Mesenchymal stem cell (in vitro differentiated cells and primary cell): ENCODE measurements at places on chromosomes 12 and 14.

DNA sequence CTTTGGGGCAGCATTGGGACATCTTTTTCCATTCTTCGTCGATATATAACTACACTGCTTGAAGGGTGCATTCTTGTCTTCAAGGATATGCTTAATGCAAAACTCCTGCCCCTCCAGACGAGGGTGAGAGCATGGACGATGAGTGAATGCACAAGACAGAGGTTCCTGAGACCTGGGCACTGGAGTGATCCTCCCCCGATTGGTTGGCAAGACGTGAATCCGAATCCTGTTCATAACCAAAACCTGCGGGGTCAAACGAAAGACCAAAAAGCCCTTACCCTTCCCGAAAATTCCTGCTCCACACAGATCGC lies 684 bp downstream of the KANSL2 start:
- no peaks in the 10 kb centered on the region for H3K27me3 ChIP-seq
- H3K4me3 ChIP-seq: peak overlapping the region; percentile 88
- peaks cover 12% of the 10 kb centered on the region for H3K4me1 ChIP-seq
- no peak overlapping the region for H3K27ac ChIP-seq
- peaks cover 2% of the 10 kb centered on the region for H3K36me3 ChIP-seq

- H3K27me3 ChIP-seq: no peaks in the 10 kb centered on the region
- DNase-seq: peak; percentile 63
- H3K4me3 ChIP-seq: no peak overlapping the region
- peak overlapping the region; percentile 98 for H3K27ac ChIP-seq
Observed at GRCh38 chr12:26630546-26631027, 202.4 kb downstream of the ITPR2 start.

- no peak overlapping the region for H3K4me3 ChIP-seq
- DNase-seq: no peak
- no peak overlapping the region for H3K27ac ChIP-seq
- no peaks in the 10 kb centered on the region for H3K4me1 ChIP-seq
- no peaks in the 10 kb centered on the region for H3K27me3 ChIP-seq
Observed at GRCh38 chr14:54120260-54120659, 163.6 kb upstream of the BMP4 start.

DNA sequence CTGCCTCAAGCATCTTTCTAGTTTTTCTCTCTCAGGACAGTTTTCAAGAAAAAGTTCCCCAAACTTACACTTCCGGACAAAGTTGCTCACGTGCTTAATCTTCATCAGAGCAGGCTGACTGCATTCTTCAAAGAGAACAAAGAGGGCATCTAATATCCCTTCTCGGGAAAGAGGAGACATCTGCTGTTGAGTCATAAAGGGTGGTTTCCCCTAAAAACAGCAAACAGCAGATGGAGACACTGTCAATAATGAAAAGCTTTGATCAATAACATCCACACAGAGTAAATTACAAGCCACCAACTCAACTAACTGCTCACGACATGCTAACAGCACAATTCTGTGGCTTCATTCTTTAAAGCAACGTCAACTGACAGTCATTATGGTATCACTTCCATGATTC lies 8.1 kb downstream of the CIT start:
- H3K27me3 ChIP-seq: no peaks in the 10 kb centered on the region
- DNase-seq: no peak
- H3K27ac ChIP-seq: no peak overlapping the region
- H3K36me3 ChIP-seq: no peaks in the 10 kb centered on the region
- H3K4me3 ChIP-seq: peak overlapping the region; percentile 1

DNA sequence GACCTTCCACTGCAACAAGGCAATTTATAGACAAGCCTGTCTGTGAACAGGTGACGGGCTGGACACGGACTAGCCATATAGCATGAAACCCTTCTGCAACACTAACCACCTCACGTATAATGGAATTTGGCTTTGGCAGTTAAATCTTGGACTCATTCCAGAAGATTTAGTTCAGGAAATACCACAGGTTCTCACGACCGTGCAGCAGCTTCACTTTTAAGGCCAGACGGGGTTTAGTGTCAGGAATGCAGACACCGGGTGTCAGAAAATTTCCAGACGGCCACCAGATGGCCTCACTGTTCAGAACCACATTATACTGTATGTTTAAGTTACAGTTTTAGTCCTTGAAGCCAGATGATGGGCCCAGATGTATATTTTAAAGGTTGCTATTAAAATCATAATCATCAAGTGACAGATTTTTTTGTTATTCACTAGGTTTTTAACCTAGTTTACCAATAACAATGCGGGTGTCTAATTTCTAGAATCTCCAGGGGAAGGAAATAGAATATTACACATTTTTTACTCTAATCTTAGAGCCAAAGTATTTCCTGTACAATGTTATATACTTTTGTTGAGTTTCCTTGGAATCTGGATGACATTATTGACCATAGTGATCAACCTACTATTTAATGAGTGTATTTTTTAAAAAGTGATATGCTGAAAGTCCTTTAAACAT lies 90.5 kb upstream of the TMPO start:
- no peaks in the 10 kb centered on the region for H3K36me3 ChIP-seq
- H3K4me3 ChIP-seq: no peak overlapping the region
- peak overlapping the region; percentile 70 for H3K27ac ChIP-seq
- H3K27me3 ChIP-seq: no peaks in the 10 kb centered on the region
- H3K4me1 ChIP-seq: peaks cover 17% of the 10 kb centered on the region

DNA sequence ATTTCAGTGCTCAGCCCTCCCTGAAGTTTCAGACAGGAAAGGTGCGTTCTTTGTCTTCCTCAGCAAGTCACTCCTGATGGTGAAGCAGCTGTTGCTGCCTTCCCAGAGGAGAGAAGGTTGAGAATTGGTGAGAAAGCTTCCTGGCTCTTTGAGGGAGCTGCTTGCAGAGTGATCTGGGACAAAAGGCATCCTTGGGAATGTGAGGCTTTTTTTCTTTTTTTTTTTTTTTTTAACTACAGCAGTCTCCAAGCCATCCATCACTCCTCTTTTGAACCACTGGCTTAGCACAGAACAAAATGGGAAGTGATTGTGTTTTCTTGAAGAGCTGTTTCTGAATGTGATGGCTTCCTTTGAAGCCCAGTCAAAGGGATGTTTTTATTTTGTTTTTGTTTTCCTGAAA lies 120.4 kb upstream of the LRIG3 start:
- H3K4me3 ChIP-seq: peak overlapping the region; percentile 52
- peaks cover 4% of the 10 kb centered on the region for H3K4me1 ChIP-seq
- H3K27me3 ChIP-seq: no peaks in the 10 kb centered on the region
- H3K36me3 ChIP-seq: no peaks in the 10 kb centered on the region

- H3K4me3 ChIP-seq: no peak overlapping the region
- H3K36me3 ChIP-seq: no peaks in the 10 kb centered on the region
- no peak for DNase-seq
- H3K4me1 ChIP-seq: no peaks in the 10 kb centered on the region
Observed at GRCh38 chr14:106343626-106344025, 817.2 kb downstream of the TMEM121 start.

DNA sequence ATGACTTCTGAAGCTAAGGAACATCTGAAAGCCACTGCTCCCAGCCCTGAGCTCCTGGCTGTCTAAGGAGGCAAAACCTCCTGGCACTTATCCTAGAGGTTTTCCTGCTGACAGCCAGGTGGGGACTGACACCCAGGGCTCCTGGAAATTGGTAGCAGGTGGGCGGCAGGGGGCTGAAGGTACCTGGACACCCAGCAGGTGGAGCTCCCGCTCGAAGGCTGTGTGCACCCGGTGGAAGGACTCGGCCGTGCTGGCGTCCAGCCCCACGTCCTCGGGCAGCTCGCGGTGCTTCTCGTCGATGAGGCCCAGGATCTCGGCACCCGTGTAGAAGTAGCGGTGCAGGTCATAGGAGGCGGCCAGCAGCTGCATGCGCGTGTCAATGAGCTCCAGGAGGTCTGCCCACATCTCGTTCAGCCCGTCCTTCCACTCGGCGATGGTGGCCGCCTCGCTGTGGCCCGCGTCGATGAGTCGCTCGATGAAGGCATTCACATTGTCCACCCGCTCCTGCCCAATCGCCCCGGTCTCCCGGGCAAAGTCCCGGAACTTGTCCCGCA lies 68.2 kb downstream of the PLEKHG3 start:
- H3K4me3 ChIP-seq: no peak overlapping the region
- no peak for DNase-seq
- peaks cover 64% of the 10 kb centered on the region for H3K27me3 ChIP-seq
- H3K36me3 ChIP-seq: peaks cover 6% of the 10 kb centered on the region

GRCh38 chr14:49946320-49947141 lies 53.6 kb downstream of the ARF6 start:
- H3K27me3 ChIP-seq: no peaks in the 10 kb centered on the region
- peak; percentile 69 for DNase-seq
- H3K27ac ChIP-seq: no peak overlapping the region
- peaks cover 8% of the 10 kb centered on the region for H3K4me1 ChIP-seq

DNA sequence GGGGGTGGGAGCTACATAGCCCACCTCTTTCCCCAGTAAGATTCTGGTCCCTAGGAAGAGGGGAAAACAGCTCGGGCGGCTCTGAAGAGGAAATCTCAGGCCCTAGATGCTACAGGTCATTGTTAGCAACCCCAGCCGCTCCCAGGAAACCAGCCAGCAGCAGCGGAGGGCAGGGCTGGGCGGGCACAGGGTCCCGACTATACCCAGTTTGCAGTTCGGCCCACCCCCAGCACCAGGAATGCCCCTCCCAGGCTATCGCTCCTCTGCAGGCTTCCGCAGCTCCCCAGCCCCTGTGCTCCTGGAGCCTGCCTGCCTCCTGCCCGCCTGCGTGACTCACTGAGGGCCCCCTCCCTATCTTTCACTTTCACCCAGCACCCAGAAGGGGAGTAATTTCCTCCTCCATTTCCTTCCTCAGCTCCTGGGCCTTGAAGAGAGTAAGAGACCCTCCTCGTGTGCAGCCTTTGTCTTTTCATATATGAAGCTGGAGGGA lies 27.2 kb upstream of the PNMA1 start:
- H3K27me3 ChIP-seq: no peaks in the 10 kb centered on the region
- H3K4me3 ChIP-seq: peak overlapping the region; percentile 62
- peak; percentile 87 for DNase-seq
- H3K36me3 ChIP-seq: peaks cover 49% of the 10 kb centered on the region

- no peaks in the 10 kb centered on the region for H3K27me3 ChIP-seq
- H3K4me1 ChIP-seq: peaks cover 6% of the 10 kb centered on the region
- peak; percentile 69 for DNase-seq
- no peak overlapping the region for H3K4me3 ChIP-seq
- H3K36me3 ChIP-seq: peaks cover 65% of the 10 kb centered on the region
Observed at GRCh38 chr12:132638541-132639408, 20.2 kb downstream of the P2RX2 start.

DNA sequence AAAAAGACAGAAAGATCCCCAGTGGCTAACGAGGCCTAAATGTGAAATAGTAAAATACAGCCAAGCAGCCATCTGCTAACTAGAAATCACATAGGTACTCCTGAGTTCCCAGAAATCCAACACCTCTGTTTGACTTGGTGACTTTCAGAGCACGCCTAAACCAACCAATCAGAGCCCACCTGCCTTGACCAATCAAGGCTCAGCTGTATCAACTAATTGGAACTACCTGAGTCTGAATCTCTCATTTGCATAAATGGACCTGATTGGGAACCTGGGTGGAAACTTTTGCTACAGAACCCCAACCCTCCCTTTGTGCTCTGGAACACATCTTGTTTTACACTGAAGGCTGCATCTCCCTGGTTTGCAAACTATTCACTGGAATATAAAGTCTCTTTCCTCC lies 5.1 kb upstream of the TCL1B start:
- no peak overlapping the region for H3K27ac ChIP-seq
- H3K4me1 ChIP-seq: no peaks in the 10 kb centered on the region
- no peak overlapping the region for H3K4me3 ChIP-seq
- DNase-seq: no peak
- peaks cover 21% of the 10 kb centered on the region for H3K27me3 ChIP-seq

- peak overlapping the region; percentile 53 for H3K4me3 ChIP-seq
- H3K27ac ChIP-seq: peak overlapping the region; percentile 20
- peaks cover 26% of the 10 kb centered on the region for H3K4me1 ChIP-seq
Observed at GRCh38 chr12:12890543-12891079, 751 bp upstream of the GPRC5A start.

DNA sequence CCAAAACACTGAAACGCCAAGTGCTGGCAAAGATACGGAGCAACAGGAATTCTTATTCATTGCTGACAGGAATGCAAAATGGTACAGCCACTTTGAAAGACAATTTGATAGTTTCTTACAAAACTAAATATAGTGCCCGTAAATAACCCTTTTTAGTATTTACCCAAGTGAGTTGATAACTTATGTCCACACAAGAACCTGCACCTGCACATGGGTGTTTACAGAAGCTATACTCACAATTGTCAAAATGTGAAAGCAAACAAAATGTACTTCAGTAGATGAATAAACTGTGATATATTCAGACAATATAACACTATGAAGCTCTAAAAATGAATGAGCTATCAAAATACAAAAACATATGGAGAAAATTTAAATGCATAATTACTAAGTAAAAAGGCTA lies 86.6 kb downstream of the ATXN7L3B start:
- no peaks in the 10 kb centered on the region for H3K36me3 ChIP-seq
- no peak for DNase-seq
- H3K27ac ChIP-seq: no peak overlapping the region

DNA sequence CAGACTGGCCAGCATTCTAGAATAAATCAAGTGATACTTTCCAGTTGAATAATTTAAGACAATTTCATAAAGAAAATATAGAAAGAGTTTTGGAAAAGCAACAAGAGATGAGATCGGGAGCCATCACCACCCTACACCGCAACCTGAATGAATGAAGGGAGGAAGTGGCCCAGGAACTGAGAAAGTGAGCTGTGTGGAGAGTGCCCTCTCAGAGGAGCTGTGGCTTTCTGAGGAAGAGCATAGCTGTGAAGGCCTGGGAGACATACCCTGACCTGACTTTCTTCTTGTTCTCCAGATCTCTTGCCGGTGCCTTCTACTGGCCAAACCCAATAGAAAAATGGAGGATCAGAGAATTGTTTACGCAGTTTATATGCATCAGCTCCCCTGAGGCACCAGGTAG lies 79.3 kb upstream of the TSPAN8 start:
- no peak overlapping the region for H3K27ac ChIP-seq
- DNase-seq: no peak
- no peaks in the 10 kb centered on the region for H3K27me3 ChIP-seq
- H3K4me3 ChIP-seq: no peak overlapping the region

- H3K4me3 ChIP-seq: no peak overlapping the region
- H3K27ac ChIP-seq: no peak overlapping the region
- no peaks in the 10 kb centered on the region for H3K27me3 ChIP-seq
Observed at GRCh38 chr14:24013654-24014514, 25.2 kb downstream of the DHRS4L2 start.

GRCh38 chr12:17778242-17778641 lies 311.8 kb downstream of the RERGL start:
- H3K27me3 ChIP-seq: no peaks in the 10 kb centered on the region
- H3K27ac ChIP-seq: no peak overlapping the region
- H3K36me3 ChIP-seq: no peaks in the 10 kb centered on the region
- DNase-seq: no peak

GRCh38 chr12:29889737-29890136 lies 106.0 kb upstream of the TMTC1 start:
- H3K36me3 ChIP-seq: no peaks in the 10 kb centered on the region
- no peaks in the 10 kb centered on the region for H3K4me1 ChIP-seq
- no peak overlapping the region for H3K4me3 ChIP-seq
- no peak overlapping the region for H3K27ac ChIP-seq
- DNase-seq: peak; percentile 13

GRCh38 chr12:107135177-107135576 lies 41.8 kb upstream of the CRY1 start:
- no peaks in the 10 kb centered on the region for H3K4me1 ChIP-seq
- no peak overlapping the region for H3K27ac ChIP-seq
- no peak overlapping the region for H3K4me3 ChIP-seq
- no peak for DNase-seq

- no peak for DNase-seq
- H3K36me3 ChIP-seq: no peaks in the 10 kb centered on the region
- H3K4me1 ChIP-seq: peaks cover 2% of the 10 kb centered on the region
- H3K4me3 ChIP-seq: no peak overlapping the region
- no peak overlapping the region for H3K27ac ChIP-seq
Observed at GRCh38 chr14:70827752-70828151, 18.4 kb upstream of the MAP3K9 start.
